Purkinje cell (primary cell): ENCODE measurements at places on chromosomes 12 and 14. TPM values are rescaled to one million over a fixed set of nuclear protein-coding genes. Genes with fewer than 3 reads are reported as not detected.

SPIC gene
- polyA plus RNA-seq, result not detected in 2 replicates

GUCY2C gene
- polyA plus RNA-seq, result not detected in 2 replicates

FIGNL2 gene
- not detected in 2 replicates for polyA plus RNA-seq

PRICKLE1 gene
- 7.6 and 12.2 TPM in 2 replicates for polyA plus RNA-seq

IGF1 gene
- polyA plus RNA-seq, result 53.0 and 56.7 TPM in 2 replicates

COX8C gene
- polyA plus RNA-seq, result 1.0 TPM in 1 of 2 replicates, not detected in the other

HVCN1 gene
- polyA plus RNA-seq, result 0.50 and 1.2 TPM in 2 replicates

EFS gene
- 0.16 and 0.21 TPM in 2 replicates for polyA plus RNA-seq

PNP gene
- polyA plus RNA-seq, result 1.1 and 10.0 TPM in 2 replicates

PYGL gene
- 5.2 and 14.0 TPM in 2 replicates for polyA plus RNA-seq

HSPB8 gene
- polyA plus RNA-seq, result 16.1 and 17.8 TPM in 2 replicates

TAS2R50 gene
- not detected in 2 replicates for polyA plus RNA-seq

TAS2R19 gene
- polyA plus RNA-seq, result 0.81 and 2.3 TPM in 2 replicates

KRT74 gene
- 0.35 and 0.92 TPM in 2 replicates for polyA plus RNA-seq

C12orf50 gene
- 0.08 TPM in 1 of 2 replicates, not detected in the other for polyA plus RNA-seq

MAGOHB gene
- 54.1 and 67.0 TPM in 2 replicates for polyA plus RNA-seq

RD3L gene
- polyA plus RNA-seq, result 3.6 and 6.3 TPM in 2 replicates

TOGARAM1 gene
- 28.0 and 32.6 TPM in 2 replicates for polyA plus RNA-seq

TAS2R46 gene
- 2.0 TPM in 1 of 2 replicates, not detected in the other for polyA plus RNA-seq

CCDC196 gene
- 0.65 TPM in 1 of 2 replicates, not detected in the other for polyA plus RNA-seq

TSPAN8 gene
- polyA plus RNA-seq, result 0.90 and 6.8 TPM in 2 replicates
